Activated naive CD4-positive, alpha-beta T cell treated with anti-CD3 and anti-CD28 coated beads, Interleukin-2, amount 50 U/mL, for 16 hours (primary cell): ENCODE measurements at places on chromosomes 6 and 20.

DNA sequence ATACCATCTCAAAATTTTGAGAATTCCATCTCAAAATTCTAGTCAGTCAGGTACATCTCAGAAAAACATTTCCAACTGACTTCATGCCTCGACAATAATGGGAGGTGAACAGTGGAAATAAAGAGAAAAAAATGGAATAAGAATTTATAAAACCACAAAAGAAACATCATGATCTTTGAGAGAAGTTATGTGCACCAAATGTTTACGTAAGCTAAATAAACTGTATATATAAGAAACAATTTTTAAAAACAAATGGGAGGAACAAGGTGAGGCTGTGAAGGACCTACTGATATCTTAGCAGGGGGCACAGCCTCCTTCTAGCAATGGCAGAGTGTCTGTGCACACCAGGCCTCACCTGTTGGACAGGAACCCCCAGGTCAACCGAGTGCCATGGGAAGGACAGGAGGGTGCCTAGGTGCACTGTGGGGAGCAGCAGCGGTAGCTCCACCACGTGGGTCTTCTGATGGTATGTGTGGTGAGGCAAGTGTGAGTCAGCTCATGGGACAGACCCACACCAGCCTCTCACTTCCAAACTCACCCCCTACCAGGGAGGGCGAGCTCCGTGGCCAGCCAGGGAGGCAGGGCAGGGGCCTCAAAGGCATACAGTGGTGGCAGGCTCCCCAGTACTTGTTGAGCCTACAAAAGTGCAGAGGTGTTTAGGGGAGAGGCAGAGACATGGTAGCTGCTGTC is 23.2 kb downstream of the DIDO1 start:
- DNase-seq, result no peak

DNA sequence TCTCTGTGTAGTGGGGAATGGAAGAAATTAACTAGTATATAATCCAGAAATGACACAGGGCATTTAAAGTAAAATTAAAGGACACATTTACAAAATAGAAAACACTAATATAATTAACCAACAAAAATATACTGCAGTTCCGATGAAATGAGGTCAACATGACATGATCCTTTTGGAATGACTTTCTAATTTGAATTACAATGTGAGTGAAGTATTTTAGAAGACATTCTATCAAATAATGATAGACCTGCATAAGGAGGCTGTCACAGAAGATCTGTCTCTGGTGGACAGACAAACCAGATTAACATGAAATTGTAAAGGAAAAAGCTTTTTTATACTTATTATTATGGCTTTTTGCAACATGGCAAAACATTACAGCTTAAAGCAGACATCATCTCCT is 100.6 kb upstream of the FAM184A start:
- DNase-seq, result no peak

DNA sequence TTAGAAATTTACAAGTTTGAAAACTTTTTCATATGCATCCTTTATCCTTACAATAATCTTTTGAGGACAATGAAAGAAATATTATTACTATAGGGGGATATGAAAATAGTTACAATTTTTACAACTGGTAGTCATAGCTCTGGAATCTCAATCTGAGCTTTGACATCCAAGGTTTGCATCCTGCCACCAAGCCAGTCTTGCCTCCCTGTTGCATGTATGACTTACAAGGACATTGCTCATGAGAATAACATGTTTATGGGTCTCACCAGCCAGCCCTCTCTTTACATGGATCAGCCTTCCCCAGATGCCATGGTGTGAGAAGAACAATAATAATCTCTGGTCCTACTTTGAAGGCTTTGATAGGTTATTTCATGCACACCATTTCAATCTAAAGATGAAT is 67.5 kb downstream of the THEMIS start:
- no peak for DNase-seq

DNA sequence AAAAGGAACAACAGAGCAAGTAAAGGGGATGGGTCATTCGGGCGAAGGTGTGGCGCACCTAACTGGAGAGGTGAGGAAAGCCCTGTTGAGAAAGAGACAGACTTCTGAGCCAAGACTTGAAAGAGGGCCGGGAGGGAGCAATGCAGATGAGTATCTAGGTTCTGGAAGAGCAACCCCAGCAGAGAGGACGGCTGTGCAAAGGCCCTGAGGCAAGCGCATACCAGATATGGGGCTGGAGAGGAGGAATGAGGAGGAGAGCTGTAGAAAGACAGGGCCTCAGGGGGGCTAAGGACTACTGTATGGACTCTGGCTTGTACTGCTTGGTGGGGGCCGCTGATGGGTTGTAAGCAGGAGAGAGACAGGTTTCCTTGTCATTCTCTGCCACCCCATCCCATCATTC is 21.9 kb downstream of the TRERF1 start:
- no peak for DNase-seq

GRCh38 chr6:111406200-111406721 is 76.8 kb downstream of the REV3L start:
- DNase-seq, result no peak

GRCh38 chr20:5508044-5508443 is 191.3 kb upstream of the PROKR2 start:
- no peak for DNase-seq

DNA sequence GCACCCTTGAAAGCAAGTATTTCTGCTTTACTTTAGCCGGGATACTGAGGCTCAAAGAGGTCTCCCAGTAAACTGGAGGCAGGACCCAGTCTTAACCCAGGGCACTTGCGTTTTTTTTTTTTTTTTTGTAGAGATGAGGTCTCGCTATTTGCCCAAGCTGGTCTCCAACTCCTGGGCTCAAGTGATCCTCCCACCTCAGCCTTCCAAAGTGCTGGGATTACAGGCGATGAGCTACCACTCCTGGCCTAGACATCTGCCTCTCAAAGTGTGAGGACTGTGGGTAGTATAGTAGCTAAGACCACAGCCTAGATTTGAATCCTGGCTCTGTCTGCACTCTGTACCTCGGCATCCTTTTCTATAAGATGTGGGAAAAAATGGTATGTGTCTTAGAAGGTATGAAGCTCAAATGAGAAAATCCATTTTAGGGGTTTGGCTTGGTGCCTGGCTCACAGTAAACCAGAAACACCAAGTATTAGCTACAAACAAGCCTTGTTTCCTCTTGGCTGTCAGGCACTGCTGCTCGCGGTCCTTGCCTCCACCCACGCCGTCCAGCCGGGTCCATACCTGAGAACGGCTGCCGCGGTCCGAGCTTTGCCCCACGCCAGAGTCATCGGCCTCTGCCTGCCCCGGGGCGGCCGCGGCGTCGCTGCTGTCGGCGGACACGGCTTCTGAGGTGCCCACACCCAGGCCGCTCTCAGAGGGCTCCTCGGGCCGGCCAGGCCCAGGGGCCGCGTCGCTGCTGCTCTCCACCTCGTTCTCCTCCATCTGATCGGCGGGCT is 1.2 kb downstream of the ZNF335 start:
- no peak for DNase-seq

GRCh38 chr6:129593233-129593564 is 116.8 kb downstream of the ARHGAP18 start:
- DNase-seq, result no peak

DNA sequence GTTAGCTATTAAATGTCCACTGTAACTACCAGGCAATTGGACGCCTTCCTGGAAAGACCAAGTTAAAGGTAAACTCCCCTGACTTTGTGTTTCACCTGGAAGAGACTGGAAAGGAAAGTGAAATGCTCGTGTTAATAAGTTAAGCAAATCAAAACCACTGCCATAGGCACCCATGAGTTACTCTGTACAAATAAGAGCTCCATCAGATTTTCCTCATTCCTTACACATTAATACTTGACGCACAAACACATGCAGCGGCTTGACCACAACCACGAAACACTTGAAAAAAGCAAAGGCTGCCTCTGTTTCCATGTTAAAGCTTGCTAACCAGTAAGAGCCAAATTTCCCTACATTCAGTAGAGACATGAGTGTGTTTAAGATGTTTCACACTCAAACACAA is 19.8 kb downstream of the GCM1 start:
- DNase-seq, result no peak

- DNase-seq, result no peak
Measured at GRCh38 chr20:61808447-61808846, 257.2 kb downstream of the TAF4 start.

DNA sequence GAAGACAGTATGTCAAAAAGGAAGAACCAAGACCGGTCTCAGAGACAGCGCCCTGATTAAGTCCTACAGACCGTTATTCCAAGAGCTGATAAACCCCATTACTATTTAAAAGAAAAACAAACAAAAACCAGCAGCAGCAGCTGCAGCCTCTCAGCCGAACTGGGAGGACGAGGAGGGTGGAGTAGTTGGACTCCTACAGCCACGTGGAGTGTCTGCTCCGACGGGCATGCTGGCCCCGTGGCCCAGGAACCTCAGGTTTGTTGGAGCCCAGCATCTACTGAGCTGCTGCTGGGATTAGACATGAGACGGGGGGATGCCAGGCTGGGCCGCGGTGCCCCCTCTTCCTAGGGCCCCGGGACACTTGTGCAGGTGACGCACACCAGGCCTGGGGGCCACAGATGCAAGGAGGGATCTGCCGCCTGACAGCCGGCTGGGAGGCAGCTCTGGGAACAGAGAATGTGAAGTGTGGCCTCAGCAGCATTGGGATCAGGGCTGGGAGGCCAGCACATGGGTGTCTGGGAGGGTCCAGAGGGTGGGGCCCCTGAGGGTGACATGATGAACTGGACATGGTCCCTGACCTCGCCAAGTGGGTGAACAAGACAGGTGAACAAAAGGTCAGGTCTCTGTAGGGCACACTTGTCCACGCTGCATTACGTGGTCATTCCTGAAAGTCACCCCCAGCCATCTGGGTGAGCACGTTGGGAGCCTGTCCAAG is 2.9 kb upstream of the ZBTB46 start:
- DNase-seq, result no peak

GRCh38 chr6:30543821-30544220 is 12.5 kb downstream of the GNL1 start:
- no peak for DNase-seq

GRCh38 chr20:51926670-51927305 is 124.5 kb upstream of the SALL4 start:
- no peak for DNase-seq

DNA sequence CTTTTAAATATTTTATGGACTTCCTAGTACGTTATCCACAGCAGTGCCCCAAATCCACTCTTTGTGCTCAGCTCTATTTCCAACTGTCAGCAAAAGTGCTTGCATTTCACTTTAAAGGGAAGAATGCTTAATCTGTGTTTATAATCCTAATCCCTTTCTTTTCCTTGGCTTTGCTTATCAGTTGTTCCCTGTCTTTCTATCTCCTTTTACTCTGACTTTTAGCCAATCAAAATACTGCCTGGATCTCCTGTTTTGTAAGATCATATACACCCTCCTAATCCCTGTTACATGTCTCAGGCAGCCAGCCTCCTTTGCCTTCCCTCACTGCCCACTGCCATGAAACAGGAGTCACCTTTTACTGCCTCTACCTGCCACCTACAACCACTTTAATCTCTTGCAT is 102.9 kb downstream of the AIG1 start:
- no peak for DNase-seq
